ENCODE measurements at places on chromosomes 6 and 20.
A peak's percentile ranks its signal among the peaks of the same experiment; 100 is the strongest.

GRCh38 chr6:168823397-168824212 lies 382.6 kb downstream of the SMOC2 start:
- DNase-seq: no peak

- DNase-seq: peak; percentile 36
Measured at GRCh38 chr6:169723200-169723909, 945 bp downstream of the PHF10 start.

DNA sequence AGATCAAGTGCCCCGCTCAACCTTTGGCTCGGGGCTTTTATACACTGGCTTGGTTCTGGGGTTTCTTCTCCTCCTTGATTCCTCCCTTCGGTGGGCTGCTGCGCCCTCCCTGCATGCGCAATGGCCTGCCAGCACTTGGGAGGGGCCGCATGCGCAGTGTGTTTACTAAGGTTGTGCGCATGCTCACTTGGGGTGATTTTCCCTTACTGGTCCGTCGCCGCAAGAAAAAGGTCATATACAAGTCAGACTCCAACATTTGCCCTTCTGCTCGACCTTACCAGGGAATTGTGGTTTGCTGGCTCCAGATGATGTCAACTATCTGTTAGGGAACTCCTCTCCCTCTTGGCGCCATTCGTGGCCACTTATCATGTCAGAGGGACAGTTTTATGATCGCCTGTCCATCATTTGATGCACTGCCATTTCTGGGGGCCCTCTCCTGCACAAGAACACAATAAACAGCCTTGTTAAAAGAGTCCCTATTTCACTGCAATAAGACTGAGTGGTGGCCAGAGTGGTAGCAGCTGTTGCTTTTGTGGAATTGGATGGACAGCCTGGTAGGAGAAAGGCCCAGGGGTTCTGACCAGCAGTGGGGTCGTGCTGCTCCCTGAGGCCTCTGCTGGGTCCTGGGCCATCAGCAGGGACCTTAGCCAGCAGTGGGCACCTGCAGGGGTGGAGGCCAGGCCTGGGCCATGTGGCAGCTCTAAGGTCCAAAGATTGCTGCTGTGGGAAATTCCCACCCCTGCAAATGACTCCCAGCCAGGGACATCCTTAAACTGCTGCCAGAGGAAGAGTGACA lies 2.8 kb upstream of the LBP start:
- DNase-seq: no peak

DNA sequence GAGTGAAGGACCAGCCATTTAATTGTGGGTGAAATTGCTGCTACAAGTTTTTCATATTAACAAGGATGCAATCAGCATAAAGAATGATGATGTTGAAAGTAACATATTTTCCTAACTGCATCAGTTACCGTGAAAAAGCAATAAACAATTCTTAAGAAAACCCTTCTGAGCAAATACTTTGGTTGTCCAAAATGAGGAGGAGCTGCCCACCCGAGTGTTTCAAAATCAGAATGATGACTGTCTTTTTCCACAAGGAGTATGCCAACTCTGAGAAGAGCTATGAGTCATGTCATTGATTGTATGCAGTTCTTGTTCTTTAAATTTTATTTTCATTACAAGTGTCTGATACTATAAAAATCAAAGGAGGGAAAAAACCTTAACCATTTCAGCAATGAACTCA lies 470.5 kb downstream of the COL12A1 start:
- DNase-seq: no peak

- no peak for DNase-seq
Measured at GRCh38 chr20:48571949-48572847, 255.6 kb downstream of the PREX1 start.

DNA sequence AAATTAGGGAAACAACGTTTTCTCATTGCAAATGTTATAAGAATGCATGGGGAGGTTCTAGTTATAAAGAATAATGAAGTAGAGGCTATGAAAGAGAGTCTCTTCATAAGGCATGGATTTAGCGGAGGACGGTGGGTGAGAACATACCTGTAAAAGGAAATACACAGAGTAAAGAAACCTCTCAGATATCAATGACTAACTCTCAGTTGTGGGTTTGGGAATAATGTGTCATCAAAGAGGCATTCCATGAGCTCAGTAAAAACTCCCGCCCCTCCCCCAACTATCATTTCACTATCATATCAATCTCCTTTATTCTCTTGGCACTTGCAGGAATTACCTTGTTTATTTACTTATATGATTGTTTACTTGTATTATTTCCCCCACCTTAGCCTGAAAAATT lies 695.4 kb downstream of the PTPRT start:
- no peak for DNase-seq

- DNase-seq: no peak
Measured at GRCh38 chr20:58994390-58995159, 12.5 kb downstream of the CTSZ start.

DNA sequence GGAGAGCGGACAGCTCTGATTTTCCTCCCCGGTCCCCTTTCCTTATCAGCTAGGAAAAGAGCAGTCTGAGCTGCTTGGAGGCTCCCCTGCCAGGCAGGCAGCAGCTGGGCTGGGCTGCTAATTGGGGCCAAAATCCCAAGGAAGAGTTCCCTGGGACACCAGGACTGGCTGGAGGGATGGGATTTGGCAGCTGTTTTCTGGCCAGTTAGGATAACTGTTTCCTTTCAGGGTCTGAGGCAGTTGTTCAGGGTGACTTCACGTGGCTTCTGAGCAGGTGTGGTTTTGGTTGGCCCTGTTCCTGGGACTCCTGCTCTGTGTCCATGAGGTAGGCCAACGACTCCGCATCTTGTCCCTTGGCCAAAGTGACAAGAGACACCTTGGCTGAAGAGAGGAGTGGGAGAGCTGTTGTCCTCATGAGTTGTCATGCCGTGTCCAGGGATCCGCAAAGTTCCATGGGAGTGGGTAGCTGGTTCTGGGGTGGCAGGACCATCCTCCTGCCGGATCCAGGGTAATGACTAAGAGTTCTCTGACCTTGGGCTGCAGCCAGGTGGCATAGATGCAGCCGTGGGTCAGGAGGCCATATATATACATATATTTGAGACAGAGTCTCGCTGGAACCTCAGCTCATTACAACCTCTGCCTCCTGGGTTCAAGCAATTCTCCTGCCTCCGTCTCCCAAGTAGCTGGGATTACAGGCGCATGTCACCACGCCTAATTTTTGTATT lies 21.2 kb downstream of the MRPS18A start:
- no peak for DNase-seq

- no peak for DNase-seq
Measured at GRCh38 chr6:34982424-34982852, 93.4 kb downstream of the ANKS1A start.

DNA sequence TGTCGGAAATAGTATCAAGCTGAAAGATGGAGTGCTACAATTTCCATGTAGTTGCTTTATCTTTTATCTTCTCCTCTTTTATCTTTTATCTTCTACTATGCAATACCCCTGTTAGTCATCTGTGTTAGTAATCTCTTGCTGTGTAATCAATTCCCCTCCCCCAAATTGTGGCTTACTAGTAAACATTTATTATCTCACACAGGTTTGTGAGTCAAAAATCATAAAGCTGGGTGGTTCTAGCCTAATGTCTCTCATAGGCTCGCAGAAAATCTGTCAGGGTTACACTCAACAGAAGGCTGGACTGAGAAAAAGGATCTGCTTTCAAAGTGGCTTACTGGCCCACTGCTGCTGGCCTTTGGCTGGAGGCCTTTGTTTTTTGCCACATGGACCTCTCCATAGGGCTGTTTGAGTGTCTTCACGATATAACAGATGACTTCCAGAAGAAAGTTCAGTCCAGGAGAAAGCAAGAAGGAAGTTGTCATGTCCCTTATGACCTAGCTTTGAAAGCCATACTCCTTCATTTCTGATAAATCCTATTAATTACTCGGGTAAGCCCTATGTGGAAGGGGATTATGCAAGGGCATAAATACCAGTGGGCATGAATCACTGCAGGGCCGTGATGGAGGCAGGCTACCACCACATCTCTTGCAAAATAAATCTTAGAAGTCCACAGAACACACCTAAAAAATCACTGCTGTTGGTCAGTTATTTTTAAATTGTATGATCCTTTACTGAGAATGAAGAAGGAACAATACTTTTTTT lies 24.5 kb upstream of the PTCHD4 start:
- DNase-seq: no peak

DNA sequence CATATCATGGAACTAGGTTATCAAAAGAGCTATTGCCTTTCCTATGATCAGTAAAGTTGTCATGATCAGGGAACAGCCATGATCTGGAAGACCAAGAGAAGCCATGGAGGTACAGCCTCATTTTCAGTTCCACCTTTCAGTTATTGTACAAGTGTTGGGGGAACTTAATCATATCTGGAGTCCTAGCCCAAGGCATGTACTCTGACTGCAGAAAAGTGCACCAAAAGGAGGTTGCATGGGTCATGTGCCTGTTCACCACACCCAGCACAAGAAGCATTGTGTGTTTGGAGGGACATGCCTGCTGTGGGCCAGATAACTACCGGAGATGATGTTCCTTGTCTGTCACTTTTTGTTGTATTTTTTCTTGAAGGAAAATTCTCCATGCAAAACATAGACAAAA lies 185.8 kb upstream of the MAN1A1 start:
- DNase-seq: no peak

DNA sequence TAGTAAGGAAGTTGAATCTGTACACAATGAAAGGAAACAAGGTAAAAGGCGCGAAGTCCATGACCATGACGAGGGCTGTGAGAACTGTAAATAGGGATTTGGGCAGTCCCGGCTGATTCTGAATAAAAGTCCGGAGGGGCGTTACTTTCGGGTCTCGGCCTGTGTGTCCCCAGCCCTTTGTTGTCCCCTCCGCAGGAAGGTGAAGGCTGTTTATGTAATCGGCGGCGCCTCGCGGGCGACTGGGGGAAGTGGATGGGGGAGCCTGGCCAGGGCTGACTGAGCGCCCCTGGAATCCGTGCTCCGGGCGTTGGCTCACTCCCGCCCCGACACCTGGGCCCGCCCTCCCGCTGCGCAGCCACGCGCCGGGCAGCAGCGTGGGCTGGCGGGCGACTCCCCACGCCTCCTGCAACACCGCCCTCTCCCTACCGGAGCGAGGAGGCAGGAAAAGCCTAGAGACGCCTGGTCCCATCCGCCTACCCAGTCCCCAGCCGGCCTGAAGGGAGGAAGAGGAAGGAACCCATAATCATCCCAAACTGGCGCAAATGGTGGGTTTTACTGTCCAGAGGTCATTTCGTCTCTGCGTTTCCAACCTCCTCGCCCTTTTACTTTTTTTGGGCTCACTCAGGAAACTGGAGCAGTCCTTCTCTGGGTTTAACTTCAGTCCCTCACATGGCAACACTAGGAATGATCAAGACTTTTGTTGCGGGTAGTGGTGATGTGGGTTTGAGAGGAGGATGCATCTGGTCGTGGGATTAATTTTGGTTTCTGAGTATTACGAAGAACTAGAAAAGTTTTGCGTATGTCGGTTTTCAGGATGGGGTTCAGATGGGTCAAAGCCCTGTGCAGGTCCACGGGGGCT lies 12.1 kb downstream of the TRIM31 start:
- no peak for DNase-seq

- DNase-seq: no peak
Measured at GRCh38 chr20:59726281-59726595, 121.9 kb downstream of the PHACTR3 start.

DNA sequence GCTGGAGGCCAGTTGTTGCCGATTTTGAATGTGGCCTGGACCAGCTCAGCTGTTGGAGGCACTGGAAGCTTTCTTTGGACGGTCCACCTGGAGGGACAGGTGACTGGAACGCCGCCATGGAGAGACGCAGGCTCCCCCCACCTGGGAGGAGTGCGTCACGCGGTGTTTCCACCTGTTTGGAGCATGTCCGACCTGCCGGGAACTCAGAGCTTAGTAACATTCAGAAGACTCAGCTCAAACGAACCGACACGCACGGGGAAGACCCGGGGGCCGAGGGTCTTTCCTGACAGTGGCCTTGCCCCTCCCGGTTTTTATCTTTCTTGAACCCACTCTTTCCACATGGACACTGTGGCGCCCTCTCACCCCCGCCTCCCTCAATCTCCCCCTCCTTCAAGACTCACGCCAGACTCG lies 141.6 kb downstream of the SMOC2 start:
- DNase-seq: no peak

GRCh38 chr20:35979544-35979943 lies 11.2 kb downstream of the CNBD2 start:
- no peak for DNase-seq

DNA sequence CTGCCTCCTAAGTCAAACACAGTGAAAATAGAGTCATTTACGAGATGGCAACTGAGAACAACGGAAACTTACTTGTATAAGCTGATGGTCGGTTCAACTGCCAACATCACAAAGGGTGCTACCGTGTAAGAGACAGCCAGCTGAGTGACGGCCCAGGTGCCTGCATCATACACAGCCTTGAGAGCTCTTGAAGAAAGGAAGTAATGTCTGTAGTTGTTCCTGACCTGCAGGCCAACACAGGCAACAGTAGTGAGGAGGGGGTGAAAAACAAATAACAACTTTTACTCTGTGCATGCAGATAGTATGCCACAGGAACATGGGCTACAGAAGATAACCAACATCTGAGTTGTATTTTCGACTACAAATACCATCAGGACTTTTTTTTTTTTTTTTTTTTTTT lies 102.7 kb downstream of the MBOAT1 start:
- no peak for DNase-seq

- DNase-seq: no peak
Measured at GRCh38 chr6:158143700-158144099, 24.4 kb downstream of the SERAC1 start.

DNA sequence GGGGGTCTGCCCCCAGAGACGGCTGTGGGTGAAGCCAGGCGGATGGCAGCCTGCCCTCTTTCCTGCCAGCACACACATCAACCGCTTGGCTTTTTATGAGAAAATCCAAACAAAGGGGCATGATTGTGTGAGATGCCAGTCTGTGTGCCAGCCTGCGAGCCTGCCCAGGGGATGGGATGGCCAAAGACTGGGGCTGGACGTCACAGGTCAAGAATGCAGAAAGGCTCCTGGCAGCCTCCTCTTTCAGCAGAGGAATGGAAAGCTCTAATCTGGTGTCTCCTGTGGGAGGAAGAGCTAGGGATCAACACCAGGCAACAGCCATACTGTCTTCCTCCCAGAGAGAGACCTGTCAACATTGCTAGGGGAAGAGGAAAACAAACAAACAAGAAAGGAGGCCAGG lies 15.8 kb downstream of the TUBB2B start:
- DNase-seq: no peak

DNA sequence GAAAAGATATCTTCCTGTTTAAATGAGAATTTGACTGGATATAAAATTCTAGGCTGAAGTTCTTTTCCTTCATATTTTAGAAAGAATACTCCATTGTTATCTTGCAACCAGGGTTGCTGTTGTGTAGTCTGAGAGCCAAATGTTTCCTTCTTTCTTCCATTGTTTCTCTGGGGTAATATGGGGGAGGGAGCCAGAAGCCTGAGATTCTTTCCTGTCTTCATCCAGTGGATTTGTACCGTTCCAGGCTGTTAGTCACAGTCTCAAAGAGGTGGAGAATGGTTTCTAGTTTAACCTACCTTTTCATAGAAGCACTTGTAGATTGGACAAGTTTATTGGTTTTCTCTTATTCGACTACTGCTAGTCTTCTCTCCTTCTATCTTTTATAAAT lies 6.1 kb upstream of the ULBP3 start:
- DNase-seq: no peak

GRCh38 chr6:2259002-2259494 lies 13.6 kb upstream of the GMDS start:
- DNase-seq: no peak

- no peak for DNase-seq
Measured at GRCh38 chr6:139895205-139895793, 520.9 kb upstream of the CITED2 start.

GRCh38 chr6:124524491-124525200 lies 437.6 kb upstream of the RNF217 start:
- DNase-seq: no peak

GRCh38 chr6:52390361-52390727 lies 28.4 kb downstream of the PAQR8 start:
- DNase-seq: peak; percentile 41

GRCh38 chr6:52216932-52217575 lies 27.2 kb downstream of the IL17F start:
- no peak for DNase-seq

Data from stimulated activated CD8-positive, alpha-beta memory T cell treated with anti-CD3 and anti-CD28 coated beads, Interleukin-7, amount 100 ng/mL, for 1 hour (primary cell).